ENCODE measurements at places on chromosomes 5 and 9.

GRCh38 chr5:92353107-92354030, 970.3 kb upstream of the ARRDC3 start:
- DNase-seq, result no peak

GRCh38 chr5:3348576-3349535, 246.8 kb upstream of the IRX1 start:
- DNase-seq, result no peak

DNA sequence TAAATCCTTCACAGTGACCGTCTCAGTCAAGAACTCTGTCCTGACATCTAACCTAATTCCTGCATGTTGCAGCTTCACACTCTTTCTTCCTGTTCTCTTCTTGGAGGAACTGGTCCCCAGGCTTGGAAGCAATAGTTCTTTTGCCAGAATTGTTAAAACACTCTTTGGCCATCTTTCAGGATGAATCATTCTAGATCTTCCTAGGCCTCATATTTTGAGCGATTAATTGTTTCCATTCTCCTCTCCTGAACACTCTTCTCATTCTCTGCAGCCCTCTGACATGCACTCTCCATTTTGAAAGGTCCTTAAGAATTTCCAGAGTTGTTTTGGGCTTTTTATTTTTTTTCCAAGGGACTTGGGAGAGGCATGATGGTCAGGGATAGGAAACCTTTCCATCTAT, 85.8 kb downstream of the FAM114A2 start:
- DNase-seq, result no peak

- peak; percentile 53 for DNase-seq
Observed at GRCh38 chr5:180873615-180874520, 12.8 kb upstream of the ZFP62 start.

- no peak for DNase-seq
Observed at GRCh38 chr5:180193749-180194375, 15.1 kb downstream of the RASGEF1C start.

- no peak for DNase-seq
Observed at GRCh38 chr9:88268886-88269285, 119.4 kb upstream of the SPIN1 start.

GRCh38 chr5:68456756-68457217, 241.2 kb downstream of the PIK3R1 start:
- no peak for DNase-seq

DNA sequence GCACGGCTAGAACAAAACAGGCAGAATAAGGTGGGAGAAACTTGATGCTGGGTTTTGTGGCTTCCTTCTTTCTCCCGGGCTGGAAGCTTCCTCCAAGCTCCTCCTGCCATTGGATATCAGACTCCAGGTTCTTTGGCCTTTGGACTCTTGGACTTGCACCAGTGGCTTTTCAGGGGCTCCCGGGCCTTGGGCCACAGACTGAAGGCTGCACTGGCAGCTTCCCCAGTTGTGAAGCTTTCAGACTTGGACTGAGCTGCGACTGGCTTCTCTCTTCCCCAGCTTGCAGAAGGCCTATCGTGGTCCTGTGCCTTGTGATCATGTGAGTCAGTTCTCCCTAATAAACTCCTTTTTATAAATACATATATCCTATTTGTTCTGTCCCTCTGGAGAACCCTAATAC, 364.4 kb downstream of the DNAH5 start:
- no peak for DNase-seq
